Activated CD8-positive, alpha-beta memory T cell treated with anti-CD3 and anti-CD28 coated beads for 1 hour (primary cell): ENCODE measurements at places on chromosomes 13 and 19.

GRCh38 chr13:32124743-32125142 lies 93.2 kb downstream of the FRY start:
- DNase-seq: no peak

- DNase-seq: no peak
Observed at GRCh38 chr19:44839276-44839675, 6.8 kb upstream of the NECTIN2 start.

- no peak for DNase-seq
Observed at GRCh38 chr13:97327506-97328221, 105.5 kb downstream of the MBNL2 start.

GRCh38 chr13:30906411-30907051 lies 460 bp downstream of the MEDAG start:
- no peak for DNase-seq

GRCh38 chr13:43277142-43277541 lies 253.8 kb downstream of the DNAJC15 start:
- DNase-seq: no peak

- no peak for DNase-seq
Observed at GRCh38 chr13:51532736-51533197, 51.5 kb upstream of the WDFY2 start.

- DNase-seq: no peak
Observed at GRCh38 chr13:73480779-73481559, 422.2 kb downstream of the KLF5 start.

GRCh38 chr19:29118389-29118788 lies 94.6 kb downstream of the UQCRFS1 start:
- no peak for DNase-seq

DNA sequence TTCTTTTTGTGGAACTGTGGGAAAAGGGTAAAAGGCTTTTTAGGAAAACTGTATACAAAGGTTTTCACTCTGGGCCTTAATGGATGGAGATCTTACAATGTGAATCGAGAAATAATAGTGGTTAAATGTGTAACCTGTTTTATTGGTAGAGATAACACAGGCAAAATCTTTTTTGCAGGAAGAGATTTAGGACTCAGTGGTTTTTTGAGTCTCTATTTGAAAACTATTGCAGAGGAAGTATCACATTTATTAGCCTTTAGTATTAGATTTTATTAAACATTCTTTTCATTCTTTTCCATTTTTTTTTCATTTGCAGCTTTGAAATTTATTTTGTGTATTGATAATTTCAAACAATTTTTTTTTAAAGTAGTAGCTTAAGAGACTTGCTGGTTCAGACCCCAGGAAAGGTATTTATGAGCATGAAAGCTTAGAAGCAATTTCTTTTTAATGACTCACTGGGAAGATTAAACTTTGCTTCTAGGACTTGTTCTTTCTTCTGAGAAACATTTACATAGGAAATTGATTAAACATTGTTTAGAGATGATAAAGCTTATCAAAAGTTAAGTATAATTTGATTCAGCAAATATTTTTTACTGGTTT lies 10.5 kb downstream of the KLF5 start:
- no peak for DNase-seq

GRCh38 chr13:98510156-98510509 lies 66.8 kb downstream of the STK24 start:
- DNase-seq: no peak

- no peak for DNase-seq
Observed at GRCh38 chr13:79833991-79834390, 353.0 kb downstream of the NDFIP2 start.

GRCh38 chr13:35984287-35984686 lies 146.9 kb downstream of the DCLK1 start:
- DNase-seq: no peak

- no peak for DNase-seq
Observed at GRCh38 chr13:40471076-40471475, 195.4 kb downstream of the FOXO1 start.

DNA sequence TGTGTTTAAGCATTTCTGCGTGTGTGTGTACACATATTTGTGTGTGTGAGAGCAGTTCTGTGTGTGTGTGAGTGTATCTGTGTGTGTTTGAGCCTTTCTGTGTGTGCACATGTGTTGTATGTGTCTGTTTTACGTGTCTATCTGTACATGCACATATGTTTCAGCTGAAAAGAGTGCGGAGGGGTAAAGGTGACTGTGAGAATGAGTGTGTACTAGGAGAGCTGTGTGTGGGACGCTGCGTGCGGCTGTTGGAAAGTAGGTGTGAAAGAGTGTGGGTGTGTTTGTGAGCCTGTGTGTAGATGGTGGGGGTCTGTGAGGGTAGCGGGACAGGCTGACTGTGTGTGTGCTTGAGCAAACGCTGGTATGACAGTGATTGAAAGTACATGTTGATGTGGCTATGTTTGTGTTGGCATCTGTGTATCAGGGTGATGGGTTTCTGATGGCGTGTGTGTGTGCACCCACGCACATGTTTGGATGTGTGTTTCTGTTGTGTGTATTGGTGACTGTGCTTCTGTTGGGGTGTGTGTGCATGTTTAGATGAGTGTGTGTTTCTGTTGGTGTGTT lies 7.5 kb upstream of the TPM4 start:
- no peak for DNase-seq

DNA sequence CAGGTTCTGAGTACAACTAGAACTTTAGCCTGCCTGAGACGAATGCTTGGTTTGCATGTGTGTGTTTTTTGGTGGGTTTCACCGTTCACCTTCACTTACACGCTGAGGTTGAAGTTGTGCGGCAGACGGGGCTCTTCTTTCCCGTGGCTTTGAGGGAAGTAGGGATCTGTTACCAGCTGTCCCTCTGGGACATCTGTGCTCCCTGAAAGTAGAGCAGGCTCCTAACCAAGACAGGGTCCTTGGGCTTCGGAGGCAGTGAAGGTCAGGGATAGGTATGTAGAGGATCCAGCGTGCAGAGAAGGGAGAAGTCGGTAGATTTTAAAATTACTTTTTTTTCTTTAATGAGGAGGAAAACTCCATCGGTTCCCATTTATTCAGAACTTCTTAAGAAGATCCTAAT lies 48.7 kb downstream of the ZNF536 start:
- no peak for DNase-seq

DNA sequence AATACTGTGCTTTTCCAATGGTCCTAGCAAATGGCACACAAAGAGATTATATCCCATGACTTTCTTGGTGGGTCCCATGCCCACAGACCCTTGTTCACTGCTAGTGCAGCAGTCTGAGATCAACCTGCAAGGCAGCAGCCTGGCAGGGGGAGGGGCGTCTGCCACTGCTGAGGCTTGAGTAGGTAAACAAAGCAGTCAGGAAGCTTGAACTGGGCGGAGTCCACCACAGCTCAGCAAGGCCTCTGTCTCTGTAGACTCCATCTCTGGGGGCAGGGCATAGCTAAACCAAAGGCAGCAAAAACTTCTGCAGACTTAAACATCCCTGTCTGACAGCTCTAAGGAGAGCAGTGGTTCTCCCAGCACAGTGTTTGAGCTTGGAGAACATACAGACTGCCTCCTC lies 82.9 kb downstream of the ZNF737 start:
- no peak for DNase-seq

- DNase-seq: no peak
Observed at GRCh38 chr19:19775891-19776205, 42.9 kb upstream of the ZNF14 start.

DNA sequence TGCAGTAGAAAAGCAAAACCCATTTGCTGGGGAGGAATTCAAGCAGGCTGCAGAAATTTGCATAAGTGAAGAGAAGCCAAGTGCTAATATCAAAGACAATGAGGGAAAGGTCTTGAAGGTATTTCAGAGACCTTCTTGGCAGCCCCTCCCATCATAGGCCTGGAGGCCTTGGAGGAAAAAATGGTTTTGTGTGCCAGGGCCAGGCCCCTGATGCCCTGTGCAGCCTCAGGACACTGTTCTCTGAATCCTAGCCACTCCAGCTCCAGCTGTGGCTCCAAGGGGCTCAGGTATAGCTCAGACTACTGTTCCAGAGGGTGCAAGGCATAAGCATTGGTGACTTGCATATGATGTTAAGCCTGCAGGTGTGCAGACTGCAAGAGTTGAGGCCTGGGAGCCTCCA lies 463.2 kb upstream of the ATXN8OS start:
- no peak for DNase-seq

DNA sequence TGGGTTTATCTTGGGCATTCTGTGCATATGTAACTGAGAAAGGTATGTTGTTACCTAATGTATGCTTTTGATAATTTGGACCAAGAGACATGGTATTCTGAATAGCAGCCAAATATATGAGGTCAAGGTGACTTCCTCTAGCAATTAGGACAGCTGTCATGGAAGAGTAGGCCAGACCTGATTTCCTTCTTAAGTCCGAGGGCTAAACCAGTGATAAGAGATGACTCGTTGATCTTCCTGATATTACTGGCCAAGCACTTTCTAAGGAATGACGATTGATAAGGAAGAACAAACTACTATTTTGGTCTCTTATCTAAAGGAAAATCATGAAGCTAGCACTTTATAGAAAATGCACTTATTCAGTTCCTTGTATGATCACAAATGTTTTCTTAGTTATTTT lies 42.7 kb downstream of the ARHGAP35 start:
- DNase-seq: no peak

DNA sequence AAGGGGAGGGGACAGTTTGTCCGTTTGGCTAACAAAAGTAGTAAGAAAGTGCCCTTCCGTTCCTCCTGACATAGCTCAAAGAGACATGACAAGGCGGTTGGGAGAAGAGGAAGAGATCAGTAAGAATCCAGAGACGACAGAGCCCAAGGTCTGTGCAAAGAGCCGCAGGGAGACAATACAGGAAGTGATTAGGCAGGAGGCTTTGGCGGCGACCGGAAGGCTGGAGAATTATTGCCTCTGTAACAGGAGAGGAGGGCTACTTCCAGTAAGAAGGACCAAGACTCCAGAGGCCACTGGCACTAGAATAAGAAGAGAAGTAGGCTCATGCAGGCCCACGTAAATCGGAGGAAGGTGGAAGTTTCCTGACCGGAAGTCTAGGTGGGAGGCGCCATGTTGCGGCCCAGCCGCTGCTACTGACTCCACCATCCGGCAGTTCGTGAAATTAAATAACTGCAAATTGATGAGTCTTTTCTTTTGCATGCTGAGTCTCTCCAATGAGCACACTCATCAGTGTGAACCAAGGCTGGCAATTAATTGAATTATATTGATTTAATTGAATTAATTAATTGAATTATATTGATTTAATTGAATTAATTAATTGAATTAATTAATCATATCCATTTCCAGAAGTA lies 9.9 kb downstream of the RFX2 start:
- no peak for DNase-seq

DNA sequence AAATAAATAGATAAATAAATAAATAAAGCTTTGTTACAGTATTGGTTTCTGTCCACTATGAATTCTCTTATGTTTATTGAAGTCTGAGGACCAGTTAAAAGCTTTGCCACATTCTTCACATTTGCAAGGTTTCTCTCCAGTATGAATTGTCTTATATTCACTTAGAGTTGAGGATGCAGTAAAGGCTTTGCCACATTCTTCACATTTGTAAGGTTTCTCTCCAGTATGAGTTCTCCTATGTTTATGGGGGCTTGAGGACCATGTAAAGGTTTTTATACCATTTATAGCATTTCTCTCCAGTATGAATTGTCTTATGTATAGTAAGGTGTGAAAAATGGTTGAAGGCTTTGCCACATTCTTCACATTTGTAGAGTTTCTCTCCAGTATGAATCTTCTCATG lies 168.3 kb downstream of the ZNF737 start:
- no peak for DNase-seq

- no peak for DNase-seq
Observed at GRCh38 chr19:13963603-13964105, 11.3 kb downstream of the DCAF15 start.

- no peak for DNase-seq
Observed at GRCh38 chr19:51784922-51785690, 9.9 kb upstream of the FPR3 start.

DNA sequence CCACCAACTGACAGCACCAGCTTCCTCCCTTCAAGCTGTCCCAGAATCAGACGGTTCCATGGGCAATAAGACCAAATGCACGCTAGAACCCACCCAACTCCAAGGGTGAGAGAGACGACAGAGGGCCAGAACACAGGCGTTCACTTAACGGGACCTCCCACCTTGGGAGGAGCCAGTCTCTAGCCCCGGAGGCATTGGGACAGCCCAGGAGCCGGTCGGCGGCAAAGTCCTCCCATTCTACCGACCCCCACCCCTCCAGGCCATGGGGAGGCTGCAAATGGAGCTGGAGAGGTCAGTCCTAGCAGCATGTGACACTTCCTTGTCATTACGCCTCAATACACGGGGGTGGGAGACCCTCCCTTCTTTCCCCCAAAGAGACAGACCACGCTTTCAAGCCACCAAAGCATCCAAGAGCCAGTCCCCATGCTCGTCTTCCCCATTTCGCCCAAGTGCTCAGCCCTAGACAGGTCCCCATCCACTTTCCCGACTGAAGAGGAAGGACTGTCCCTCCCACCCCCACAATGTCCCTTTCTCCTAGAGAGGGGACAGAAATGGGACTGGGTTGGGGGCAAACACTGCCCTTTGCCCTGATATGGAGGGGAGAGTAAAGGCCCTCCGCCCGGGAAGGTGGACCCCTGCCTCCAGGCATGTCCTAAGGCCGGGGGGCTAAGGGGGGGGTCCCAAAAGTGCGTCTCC lies 964 bp downstream of the KHSRP start:
- DNase-seq: no peak

GRCh38 chr19:44643605-44644401 lies at the start of gene PVR:
PVR (plus strand) TSS chr19:44643910; CDS start chr19:44644097, 187 bp downstream.
- DNase-seq: no peak

GRCh38 chr19:33441828-33442227 lies 68.3 kb downstream of the CEBPG start:
- DNase-seq: no peak

DNA sequence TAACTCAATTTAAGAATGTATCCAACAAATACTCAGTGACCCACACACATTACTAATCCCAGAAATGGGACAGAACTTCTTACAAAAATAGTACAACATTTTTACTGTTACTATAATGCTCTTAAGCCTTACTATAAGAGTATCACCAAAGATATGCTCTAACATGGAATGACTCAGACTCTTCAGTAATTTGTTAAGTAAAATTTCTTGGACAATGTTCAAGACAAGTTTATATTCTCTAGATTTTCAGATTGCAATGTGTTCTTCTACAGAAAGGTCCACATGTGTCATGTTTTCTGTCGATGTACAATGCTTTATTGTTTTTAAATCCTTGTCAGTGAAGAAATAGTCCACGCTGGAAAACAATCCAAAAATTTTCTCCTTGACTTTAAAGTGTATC lies 66.3 kb upstream of the RFXAP start:
- no peak for DNase-seq

- DNase-seq: no peak
Observed at GRCh38 chr19:45814851-45815480, at the start of gene RSPH6A. RSPH6A (minus strand) TSS chr19:45815308; CDS start chr19:45815176, 132 bp downstream.

GRCh38 chr19:46515879-46516350 lies 20.2 kb upstream of the PNMA8B start:
- no peak for DNase-seq

GRCh38 chr13:55245005-55245644 lies 1895.6 kb upstream of the PRR20A start:
- DNase-seq: no peak

GRCh38 chr13:52969373-52969772 lies 59.2 kb upstream of the OLFM4 start:
- no peak for DNase-seq
